ENCODE measurements at places on chromosomes 3 and 15.
A peak's percentile ranks its signal among the peaks of the same experiment; 100 is the strongest.

- DNase-seq: no peak
Measured at GRCh38 chr15:67290319-67290718, 35.7 kb downstream of the IQCH start.

GRCh38 chr3:134001251-134001650 is 28.5 kb downstream of the SLCO2A1 start:
- no peak for DNase-seq

- no peak for DNase-seq
Measured at GRCh38 chr3:37994639-37994972, 4.0 kb downstream of the VILL start.

- DNase-seq: no peak
Measured at GRCh38 chr3:49630784-49631183, 43.4 kb upstream of the APEH start.

DNA sequence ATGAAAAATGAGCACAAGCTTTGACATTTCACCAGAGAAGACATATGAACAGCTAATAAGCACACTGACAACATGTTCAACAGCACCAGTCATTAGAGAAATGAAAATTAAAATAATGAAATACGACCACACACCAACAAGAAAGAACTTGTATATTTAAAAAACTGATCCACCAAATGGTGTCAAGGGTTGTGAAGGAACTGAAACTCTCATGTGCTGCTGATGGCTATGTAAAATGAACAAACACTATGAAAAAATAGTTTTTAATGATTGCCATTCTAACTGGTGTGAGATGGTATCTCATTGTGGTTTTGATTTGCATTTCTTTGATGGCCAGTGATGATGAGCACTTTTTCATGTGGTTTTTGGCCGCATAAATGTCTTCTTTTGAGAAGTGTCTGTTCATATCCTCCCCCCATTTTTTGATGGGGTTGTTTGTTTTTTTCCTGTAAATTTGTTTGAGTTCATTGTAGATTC is 193.8 kb downstream of the SCAPER start:
- DNase-seq: no peak

GRCh38 chr3:4994144-4994730 is 15.0 kb downstream of the BHLHE40 start:
- peak; percentile 60 for DNase-seq

GRCh38 chr3:107976202-107976800 is 114.5 kb downstream of the CD47 start:
- no peak for DNase-seq

GRCh38 chr3:42290966-42291714 is 25.2 kb upstream of the CCK start:
- DNase-seq: no peak

- DNase-seq: no peak
Measured at GRCh38 chr3:181839039-181839915, 127.6 kb downstream of the SOX2 start.

DNA sequence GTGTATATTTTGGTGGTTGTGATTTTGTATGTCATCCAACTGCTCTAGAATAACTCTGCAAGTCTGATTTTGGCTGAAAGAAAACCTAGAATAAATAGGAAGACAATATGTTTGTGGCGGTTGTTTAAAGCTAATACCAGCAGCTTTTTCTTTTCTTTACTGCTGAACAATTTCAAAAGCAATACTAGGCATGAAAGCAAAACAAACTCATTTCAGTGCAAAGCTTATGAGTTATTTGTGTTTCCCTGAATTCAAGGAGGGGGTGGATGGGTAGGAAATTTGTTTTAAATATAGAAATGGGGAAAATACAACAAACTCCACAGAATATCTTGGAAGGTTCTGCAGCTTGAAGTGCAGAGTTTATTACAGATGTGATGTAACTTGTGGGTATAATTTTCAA is 1041.9 kb upstream of the NR2F2 start:
- no peak for DNase-seq

DNA sequence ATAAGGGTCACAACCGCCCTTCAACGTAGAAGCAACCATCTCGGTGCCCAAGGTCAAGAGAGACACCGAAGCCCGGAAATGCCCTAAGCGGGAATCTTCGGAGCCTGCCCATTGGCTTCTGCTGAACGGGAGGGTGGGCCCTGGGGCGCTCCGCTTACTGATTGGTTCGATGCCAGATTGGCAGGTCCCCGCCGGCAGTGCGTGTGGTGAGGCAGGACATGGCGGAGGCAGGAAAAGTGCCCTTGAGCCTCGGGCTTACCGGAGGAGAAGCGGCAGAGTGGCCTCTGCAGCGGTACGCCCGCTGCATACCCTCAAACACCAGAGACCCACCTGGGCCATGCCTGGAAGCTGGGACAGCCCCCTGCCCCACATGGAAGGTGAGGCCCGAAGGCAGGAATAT is at the start of gene REC114:
TSS of gene REC114 (plus strand) at position 197 of the 400 bp plus-strand sequence. CDS start at position 219, 22 bp downstream.
- no peak for DNase-seq

DNA sequence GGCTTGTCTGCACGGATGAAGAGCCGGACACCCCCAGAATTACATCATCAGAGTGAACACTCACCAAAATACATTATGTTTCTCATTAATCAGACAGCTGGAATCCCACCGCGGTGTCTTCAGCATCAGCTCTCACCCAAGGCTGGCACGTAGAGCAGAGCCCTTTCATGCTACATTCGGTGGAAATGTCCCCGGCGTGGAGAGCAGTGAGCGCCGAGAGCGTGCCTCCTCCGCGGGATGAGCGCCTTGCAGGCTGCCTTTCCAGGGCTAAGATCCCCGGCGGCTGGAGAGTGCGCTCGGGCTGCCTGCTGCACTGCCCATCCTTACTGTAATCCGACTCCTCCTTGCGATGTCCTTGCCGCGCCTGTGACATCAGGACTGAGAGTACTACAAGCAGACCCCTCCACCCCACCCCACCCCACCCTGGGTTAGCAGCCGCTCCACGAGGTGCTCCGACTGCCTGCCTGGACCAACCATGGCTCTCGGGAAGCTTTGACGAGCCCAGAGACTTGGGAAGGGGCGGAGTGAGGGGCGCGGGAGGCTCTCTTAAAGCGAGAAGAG is at the start of gene ZNF385D:
TSS of gene ZNF385D (minus strand) at position 380 of the 561 bp plus-strand sequence. CDS start at position 86, 294 bp downstream.
- no peak for DNase-seq
